ENCODE measurements at places on chromosomes 1 and 21.

DNA sequence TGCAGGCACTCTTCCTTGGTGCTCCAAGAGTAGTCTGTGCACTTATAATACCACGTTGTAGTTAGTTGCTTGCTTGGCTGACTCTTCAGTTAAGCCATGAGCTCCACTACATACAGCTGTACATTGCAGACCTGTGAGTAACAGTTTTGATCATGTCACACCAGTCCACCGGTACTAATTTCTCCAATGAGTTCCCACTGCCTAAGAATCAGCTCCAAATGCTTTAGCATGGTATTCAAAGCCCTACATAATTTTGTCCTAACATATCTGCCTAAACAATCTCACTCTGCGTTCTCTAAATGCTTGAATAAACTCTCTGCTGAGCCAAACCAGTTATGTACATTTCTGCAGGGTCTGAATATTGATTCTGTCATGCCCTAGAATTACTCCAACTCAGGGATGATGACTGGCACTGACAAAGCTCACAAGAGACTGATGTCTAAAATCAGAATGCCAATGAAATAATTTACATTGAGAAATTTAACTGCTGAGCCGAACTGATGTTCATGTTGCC, 200.7 kb downstream of the LHX8 start:
- DNase-seq: no peak

- no peak for DNase-seq
Observed at GRCh38 chr1:180908074-180908765, 4.5 kb upstream of the KIAA1614 start.

- peak; percentile 75 for DNase-seq
Observed at GRCh38 chr1:46197964-46198811, at the start of gene POMGNT1. Gene POMGNT1 (minus strand): TSS chr1:46198434. CDS start chr1:46197821, 613 bp downstream.

- peak; percentile 48 for DNase-seq
Observed at GRCh38 chr1:43994794-43995790, 3.7 kb downstream of the CCDC24 start.

DNA sequence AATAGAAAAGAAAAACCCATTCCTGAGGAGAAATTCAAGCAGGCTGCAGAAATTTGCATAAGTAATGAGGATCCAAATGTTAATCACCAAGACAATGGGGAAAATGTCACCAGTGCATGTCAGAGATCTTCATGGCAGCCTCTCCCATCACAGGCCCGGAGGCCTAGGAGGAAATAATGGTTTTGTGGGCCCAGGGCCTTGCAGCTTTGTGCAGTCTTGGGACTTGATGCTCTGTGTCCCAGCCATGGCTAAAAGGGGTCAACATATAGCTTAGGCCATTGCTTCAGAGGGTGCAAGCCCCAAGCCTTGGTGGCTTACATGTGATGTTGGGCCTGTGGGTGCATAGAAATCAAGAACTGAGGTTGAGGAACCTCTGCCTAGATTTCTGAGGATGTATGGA, 22.7 kb downstream of the RAB3GAP2 start:
- DNase-seq: no peak

DNA sequence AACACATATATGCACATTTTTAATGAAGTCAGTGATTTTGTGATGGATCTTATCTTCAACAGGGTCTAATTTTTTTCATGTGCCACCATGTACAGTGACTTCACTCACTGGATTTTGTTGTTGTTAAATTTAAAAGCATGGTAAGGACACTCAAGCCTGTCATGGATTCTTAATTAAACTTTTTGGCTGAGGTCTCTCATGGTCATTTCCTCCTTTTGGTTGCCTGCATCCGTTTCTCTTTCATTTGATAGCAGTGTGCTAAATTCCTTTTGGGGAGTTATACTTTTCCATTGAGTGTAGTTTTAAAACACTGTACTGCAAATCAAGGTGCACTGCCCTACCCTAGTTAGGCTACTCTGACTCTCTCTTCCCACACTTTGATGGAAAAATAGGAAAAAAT, 13.2 kb upstream of the CRB1 start:
- DNase-seq: no peak

- DNase-seq: no peak
Observed at GRCh38 chr1:19738076-19738475, 61.6 kb downstream of the TMCO4 start.

DNA sequence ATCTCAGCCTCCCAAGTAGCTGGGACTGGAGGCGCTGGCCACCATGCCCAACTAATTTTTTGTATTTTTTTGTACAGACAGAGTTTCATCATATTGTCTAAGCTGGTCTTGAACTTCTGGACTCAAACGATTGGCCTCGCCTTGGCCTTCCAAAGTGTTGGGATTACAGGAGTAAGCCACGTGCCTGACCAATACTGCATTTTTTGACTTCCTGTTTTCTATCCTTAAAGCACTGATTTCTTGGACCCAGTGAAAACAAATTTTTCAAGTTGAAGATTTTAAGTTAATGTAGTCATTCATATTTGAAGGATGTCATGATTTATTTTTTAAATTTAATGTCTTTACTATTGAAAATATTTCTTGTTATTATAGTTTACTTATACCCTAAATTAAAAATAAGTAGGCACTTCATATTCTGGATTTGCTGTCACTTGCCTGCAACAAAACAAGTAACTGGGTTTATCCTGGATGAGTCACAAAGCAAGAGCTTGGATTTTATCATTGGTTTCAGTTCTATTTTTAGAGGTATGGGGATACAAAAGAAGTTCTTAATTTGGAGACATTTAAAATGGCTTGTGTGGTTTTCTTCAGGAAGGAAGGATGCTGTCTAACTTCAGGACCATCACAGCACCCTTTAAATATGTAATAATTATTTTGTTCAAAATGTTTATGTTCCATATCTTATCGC, 2.2 kb upstream of the VPS45 start:
- peak; percentile 73 for DNase-seq

- peak; percentile 44 for DNase-seq
Observed at GRCh38 chr21:39077876-39078275, 105.4 kb downstream of the PSMG1 start.

DNA sequence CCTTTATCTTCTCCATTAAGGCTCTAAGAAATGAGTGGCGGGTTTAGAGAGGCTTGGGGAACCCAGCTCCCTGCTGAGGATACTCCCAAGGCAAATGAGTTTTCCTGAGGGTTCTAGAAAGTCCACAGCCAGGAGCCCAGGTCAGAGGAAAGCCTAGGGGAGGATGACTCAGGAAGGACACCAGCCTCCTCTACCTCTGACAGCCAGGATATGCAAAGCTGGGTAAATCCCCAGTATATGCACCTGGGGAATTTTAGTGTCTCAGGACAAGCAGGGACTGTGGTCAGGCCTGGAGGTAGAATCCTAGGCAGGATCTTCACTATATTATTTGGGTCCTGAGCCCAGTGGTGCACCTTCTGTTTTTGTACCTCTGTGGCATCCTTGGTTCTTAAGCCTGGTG, 23.5 kb upstream of the WNT4 start:
- no peak for DNase-seq

- DNase-seq: peak; percentile 87
Observed at GRCh38 chr1:16012590-16013219, 5.1 kb downstream of the HSPB7 start.

DNA sequence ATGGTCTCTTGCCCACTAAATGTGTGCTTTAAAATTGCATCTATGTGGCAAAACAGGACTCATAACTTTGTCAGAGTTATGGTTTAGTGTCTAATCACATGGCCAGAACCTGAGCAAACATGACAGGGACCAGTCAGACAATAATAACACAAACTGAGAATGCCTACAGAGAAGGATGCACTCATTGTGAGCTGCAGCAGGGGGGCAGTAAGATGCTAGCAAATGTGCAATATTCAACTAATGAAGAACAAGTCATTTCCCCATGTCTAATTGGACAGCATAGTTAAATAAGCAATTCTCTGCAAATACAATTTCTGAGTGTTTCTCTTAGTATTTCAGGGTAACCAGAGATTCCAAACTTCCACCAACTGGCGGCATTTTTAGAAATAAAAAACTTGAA, 30.8 kb downstream of the SPAG17 start:
- DNase-seq: peak; percentile 37

GRCh38 chr21:37916310-37917051, at the start of gene KCNJ6:
Gene KCNJ6 (minus strand): TSS chr21:37916457. CDS start chr21:37840682, 75,775 bp downstream.
- DNase-seq: peak; percentile 54

DNA sequence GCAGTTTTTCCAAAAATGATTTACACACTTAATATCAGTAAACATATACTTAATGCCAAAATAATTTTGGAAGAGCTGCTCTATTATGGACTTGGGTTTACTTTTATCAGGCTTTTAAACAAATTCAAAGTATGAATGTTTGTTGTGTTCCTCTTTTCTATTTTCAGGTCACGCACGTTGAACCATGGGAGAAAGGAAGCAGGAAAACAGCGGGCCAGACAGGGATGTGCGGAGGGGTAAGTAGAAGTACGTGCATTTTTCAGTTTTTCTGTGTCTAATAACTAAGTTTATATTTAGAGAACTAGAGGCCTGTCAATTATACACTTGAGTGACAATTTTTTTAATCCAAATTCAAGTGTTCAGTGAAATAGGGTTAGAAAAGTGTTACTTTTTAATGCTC, 3.4 kb downstream of the PRPF38B start:
- no peak for DNase-seq

DNA sequence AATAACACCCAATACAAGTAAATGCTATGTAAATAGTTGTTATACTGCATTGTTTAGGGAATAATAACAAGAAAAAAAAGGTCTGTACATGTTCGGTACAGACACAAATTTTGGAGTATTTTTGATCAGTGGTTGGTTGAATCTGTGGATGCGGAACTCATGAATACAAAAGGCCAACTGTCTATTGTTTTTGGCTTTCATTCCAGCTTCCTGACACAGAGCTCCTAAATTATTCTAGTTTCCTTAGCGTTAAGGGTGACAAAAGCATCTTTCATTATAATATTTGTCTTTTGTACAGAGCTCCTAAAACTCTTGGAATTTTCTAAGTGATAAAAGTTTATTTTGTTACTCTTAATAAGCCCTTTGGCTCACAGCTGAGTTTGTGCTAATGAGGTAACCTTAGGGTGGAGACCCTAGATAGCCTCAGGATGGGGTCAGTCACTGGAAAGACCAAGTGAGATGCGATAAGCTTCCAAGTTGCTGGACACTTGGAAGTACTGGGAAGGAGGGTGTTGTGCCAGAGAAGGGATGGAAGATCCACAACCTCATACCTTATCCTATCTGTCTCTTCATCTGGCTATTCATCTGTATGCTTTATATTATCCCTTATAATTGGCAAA, 57.4 kb upstream of the PRRC2C start:
- no peak for DNase-seq

GRCh38 chr1:8602471-8603219, 214.8 kb downstream of the RERE start:
- no peak for DNase-seq

DNA sequence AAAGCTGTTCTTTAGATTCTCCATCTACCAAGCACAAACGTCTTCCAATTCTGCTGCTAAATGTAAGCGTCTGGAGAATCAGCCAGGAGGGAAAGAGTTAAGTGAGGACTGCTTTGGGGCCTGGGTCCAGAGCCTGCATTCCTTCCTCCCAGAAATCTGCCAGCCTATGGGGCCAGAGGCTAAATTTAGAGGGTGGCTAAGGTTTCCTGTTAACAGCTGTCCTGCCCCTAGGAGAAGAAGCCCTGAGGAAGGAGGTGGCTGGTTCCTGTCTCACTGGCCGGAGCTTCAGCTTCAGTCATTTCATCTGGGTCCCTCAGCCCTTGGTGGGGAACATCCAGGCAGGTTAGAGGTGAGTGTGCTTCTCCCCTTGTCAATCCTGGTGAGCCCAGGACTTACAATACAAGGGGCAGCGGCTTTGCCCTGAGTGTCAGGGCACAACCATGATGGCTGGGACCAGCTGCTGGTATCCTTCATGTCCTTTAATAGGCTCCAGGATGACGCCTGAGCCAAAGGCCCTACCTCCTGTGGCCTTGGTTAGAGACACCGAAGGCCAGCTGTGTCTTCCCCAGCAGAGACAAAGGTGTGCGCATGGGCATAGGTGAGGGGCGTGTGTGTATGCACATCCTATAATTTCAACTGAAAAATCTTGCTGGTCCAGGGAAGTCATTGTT, at the start of gene STYXL2:
STYXL2 (plus strand) TSS at position 230 of the 671 bp plus-strand sequence. CDS start 775 bp downstream, outside the sequence.
- no peak for DNase-seq

DNA sequence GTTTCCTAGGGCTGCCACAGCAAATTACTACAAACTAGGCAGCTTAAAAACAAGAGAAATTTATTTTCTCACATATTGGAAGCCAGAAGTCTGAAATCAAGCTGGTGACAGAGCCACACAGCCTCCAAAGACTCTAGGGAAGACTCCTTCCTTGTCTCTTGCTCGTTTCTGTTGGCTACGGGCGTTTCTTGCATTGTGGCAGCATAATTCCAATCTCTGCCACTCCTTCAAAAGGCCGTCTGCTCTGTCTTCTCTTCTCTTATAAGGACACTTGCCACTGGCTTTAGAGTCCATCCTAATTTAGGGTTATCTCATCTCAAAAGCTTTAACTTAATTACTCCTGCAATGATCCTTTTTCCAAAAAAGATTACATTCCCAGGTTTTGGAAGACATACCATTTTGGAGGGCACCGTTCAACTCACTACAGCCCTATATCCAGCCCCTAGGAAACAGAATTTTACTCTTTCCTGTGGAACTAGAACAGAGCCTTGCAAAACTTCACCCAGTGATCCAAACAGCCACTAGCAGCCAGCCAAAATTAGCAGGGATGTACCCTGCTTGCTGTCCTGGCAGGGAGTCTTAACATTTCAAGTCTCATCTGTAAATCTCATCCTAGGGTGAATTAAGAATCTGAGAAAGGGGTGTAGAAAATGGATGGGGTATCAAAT, 9.2 kb downstream of the STYXL2 start:
- no peak for DNase-seq

GRCh38 chr1:7393136-7393535, 378.0 kb upstream of the VAMP3 start:
- peak; percentile 22 for DNase-seq

GRCh38 chr1:40267767-40268187, 9.7 kb downstream of the ZMPSTE24 start:
- peak; percentile 93 for DNase-seq

DNA sequence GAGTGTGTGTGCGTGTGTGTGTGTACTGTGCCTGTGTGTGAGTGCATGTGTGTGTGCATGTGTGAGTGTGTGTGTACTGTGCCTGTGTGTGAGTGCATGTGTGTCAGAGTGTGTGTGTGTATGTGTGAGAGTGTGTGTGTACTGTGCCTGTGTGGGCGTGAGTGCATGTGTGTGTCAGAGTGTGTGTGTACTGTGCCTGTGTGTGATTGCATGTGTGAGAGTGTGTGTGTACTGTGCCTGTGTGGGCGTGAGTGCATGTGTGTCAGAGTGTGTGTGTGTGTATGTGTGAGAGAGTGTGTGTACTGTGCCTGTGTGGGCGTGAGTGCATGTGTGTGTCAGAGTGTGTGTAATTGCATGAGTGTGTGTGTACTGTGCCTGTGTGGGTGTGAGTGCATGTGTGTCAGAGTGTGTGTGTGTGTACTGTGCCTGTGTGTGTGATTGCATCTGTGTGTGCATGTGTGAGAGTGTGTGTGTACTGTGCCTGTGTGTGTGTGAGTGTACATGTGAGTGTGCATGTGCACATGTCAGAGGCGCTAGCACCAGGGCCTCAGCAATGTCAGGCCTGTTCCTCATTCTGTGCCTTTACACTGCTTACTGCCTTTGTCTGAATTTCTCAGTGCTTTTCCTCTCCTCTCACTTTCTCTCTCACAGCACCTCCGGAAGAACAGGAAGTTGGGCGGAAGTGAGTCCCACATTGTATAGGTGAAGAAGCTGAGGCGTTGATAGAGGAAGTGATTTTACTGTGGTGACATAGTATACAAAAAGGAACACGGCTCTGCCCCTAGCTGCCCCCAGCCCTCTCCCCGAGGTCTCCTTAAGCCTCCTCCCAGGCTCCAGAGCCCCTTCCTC, 4.9 kb downstream of the SLC5A9 start:
- DNase-seq: no peak

Data from EH (cell line).